ENCODE measurements at places on chromosomes 4 and X.

GRCh38 chr4:66284991-66285451 lies 614.7 kb upstream of the EPHA5 start:
- no peak for DNase-seq

DNA sequence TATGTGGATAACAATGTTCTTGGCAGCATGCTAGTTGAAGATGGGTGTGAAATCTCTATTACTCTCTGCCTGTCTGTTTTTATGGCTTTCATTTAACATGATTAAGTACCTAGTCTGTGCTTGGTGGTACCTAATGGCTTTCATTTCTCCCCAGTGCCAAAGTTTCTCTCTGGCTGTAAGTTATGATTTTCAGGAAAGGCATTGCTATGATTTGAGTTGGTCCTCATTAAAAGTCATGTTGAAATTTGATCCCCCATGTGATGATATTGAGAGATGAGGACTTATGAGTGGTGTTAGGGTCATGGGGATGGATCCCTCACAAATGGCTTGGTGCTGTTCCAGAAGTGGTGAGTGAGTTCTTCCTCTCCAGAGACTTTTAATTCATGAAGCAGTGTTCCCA lies 162.4 kb upstream of the IL15 start:
- DNase-seq, result no peak

DNA sequence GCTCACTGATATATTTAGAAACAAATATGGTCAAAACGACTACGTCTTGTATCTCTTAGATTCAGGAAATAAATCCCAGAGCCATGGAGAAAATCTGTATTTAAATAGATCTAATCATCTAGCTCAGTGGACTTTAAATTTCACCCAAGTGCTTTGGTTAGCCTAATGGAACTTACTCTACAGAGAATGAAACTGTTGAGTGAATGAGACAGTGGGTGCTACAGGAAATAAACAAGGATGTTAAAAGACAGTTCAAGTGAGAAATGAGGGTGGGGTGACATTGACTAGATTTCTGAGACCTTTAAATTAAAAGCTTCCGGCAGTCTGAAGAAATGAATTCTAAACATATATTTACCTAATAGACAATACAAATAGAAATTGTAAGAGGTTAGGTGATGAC lies 2197.0 kb downstream of the ARAP2 start:
- no peak for DNase-seq

- DNase-seq, result no peak
Measured at GRCh38 chr4:83582289-83582785, 46.4 kb downstream of the GPAT3 start.

- DNase-seq, result no peak
Measured at GRCh38 chr4:57100979-57101651, 9.1 kb downstream of the IGFBP7 start.

- no peak for DNase-seq
Measured at GRCh38 chr4:111992351-111993168, 152.7 kb upstream of the FAM241A start.

GRCh38 chrX:10240918-10241317 lies 84.1 kb downstream of the CLCN4 start:
- no peak for DNase-seq

DNA sequence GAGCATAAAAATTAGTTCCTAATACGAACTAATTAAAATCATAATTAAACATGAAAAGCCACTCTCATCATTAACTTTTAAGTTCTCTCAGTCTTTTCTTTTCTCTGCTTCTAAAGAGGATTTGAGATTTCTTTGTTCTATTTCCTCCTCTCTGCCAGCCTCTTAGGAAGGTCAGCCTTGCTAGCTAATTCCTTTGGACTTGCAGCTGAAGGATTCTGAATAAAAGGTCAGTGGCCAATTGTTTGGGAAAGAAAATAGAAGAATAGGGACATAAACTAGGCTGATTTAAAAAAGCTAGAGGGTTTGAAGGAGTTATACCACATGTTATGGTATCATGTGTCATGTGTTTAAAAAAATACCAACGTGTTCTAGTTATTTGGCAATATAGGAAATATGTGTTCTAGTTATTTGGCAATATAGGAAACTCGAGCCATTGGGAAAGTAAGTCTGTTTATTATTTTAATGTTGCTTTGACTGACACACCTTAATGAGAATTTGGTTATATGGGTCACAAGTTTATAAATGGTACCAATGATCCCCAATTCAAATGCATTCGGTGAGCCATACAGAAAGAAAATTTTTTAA lies 1668.7 kb upstream of the PCDH7 start:
- DNase-seq, result no peak

DNA sequence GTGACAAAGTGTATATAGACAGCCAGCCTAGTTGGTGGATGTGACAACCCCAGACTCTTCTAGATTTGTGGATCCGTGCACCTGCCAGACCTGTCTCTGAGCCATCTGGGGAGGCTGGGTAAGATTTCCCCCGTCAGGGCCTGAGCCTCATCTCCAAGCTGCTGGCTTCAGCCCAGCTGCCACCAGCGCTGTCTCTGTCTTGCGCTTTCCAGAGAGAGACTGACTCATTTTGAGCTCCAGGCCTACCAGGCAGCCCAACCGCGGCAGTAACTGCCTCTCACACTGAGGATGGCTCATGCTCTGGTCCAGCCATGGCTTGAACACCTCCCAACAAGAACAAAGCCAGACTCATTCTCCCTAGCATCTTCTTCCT lies 26.4 kb downstream of the NOP14 start:
- DNase-seq, result peak; percentile 47

- DNase-seq, result no peak
Measured at GRCh38 chr4:113483131-113483530, 278.4 kb downstream of the CAMK2D start.

GRCh38 chrX:13094828-13095341 lies 50.5 kb upstream of the FAM9C start:
- DNase-seq, result no peak

DNA sequence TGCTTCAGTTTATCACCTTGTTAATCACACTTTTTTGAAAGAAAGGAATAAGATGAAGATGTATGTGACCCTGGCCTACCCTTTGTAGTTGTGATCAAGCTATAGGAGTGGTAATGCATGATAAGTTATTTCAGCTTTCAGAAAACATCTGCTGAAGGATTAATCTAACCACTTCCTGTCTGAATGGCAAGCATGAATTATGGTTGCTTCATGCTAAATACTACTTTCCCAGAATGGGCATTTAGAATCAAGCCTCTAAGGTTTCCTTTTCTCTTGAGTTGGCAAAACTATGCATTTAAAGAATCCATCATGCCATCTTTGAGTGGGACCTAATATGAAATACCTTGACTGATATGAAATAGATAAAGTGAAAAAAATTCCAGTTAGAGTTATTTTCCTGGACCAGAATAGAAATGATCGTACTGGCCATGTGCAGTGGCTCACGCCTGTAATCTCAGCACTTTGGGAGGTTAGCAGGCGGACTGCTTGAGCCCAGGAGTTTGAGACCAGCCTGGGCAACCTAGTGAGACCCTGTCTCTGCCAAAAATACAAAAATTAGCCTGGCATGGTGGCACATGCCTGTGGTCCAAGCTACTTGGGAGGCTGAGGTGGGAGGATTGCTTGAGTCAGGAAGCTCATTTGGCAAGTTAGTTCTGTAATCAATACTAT lies 59.1 kb downstream of the ANXA3 start:
- peak; percentile 17 for DNase-seq

DNA sequence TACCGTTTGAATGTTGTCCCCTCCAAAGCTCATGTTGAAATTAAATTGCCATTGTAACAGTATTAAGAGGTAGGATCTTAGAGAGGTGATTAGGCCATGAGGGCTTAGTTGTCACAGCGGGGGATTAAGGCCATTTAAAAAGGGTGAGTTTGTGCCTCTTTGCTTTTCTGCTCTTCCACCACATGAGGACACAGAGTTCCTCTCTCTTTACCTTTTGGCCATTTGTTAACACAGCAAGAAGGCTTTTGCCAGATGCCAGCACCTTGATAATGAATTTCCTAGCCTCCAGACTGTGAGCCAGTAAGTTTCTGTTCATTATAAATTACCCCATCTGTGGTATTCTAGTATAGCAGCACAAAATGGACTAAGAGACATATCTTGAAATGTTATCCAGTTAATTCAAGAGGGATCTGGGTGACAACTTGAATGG lies 7.8 kb upstream of the HERC3 start:
- DNase-seq, result no peak

DNA sequence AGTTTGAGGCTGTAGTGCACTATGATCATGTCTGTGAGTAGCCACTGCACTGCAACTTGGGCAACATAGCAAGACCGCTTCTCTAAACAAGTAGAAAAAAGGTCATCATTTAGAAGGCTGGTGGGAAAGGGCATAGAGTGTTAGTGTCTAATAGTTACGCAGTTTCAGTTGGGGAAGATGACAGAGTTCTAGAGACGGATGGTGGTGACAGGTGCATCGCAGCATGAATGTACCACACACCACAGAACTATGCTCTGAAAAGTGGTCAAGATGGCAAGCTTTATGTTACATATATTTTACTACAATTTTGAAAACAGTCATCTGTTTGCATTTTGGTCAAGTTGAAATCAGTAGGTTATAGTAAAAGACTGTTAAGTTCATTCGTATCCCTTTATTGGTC lies 23.7 kb upstream of the CLDN34 start:
- DNase-seq, result no peak

GRCh38 chr4:39620551-39621313 lies 17.9 kb downstream of the SMIM14 start:
- no peak for DNase-seq

GRCh38 chr4:95358421-95358820 lies 190.4 kb downstream of the UNC5C start:
- DNase-seq, result no peak

DNA sequence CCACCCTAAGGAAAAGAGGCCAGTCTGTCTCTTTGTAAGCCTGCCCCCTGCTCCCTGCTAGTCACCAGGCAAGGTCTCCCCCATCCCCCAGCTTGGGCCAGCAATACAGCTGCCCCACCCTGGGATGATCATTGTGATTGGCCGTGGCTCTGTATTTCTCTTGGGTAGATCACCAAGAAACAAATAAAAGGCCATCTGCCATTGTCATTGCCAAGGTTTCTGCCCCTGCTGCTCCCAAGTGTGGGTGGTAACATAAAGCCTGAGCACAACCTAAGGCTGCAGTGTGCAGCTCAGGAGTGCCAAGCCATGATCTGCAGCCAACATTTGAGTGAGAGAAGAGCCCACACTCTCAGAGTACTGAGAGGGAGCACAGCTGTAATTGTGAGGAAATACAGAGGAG lies 241.0 kb upstream of the POF1B start:
- DNase-seq, result no peak

DNA sequence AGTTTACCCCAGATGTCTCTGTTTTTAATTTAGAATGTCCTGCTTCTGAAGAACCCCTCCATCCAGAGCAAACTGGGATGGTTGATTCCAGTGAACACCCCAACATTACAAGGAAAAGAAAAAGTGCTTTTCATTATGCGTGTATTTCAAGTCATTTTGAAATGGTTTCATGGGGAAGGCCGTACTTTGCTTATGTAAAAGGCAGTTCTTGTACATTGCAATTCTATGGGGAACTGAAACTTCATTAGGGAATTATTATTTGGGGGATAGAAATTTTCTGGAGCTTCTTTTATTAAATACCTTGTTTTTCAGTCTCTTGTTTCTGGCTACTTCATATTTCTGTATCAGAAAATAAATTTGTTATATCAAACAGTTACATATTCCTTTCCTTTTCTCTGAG lies 96.9 kb upstream of the ZNF518B start:
- DNase-seq, result no peak

DNA sequence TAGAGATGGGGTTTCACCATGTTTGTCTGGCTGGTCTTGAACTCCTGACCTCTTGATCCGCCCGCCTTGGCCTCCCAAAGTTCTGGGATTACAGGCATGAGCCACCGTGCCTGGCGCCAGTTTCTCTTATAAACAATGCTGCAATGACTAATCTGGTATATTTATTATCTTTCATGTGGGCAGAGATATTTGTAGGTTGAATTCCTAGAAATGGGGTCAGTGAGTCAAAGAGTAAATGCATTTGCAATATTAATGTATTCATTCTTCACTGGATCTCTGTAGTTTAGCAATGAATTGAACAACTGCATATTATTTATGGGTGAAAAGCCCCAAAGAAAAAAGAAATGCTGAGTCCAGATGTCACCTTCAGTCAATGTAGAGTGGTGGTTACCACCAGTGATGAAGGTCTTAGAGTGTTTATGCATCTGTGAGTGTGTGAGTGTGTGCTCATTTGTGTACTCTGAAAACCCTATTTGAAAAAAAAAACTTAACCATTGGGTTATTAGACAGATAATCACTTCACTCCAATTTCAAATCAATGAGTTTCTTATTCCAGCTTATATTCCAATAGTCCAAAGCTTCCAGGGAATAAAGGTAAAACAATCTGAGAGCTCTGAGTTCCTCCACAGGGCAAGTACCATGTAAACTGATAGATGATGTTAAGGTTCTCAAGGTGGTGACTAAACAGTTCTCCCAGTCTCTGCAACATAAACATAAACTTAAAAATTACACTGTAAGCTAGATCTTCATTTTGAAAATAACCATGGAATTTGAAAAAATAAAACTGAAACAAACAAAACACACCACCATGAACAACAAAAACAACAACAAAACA lies 22.6 kb upstream of the CD38 start:
- no peak for DNase-seq

DNA sequence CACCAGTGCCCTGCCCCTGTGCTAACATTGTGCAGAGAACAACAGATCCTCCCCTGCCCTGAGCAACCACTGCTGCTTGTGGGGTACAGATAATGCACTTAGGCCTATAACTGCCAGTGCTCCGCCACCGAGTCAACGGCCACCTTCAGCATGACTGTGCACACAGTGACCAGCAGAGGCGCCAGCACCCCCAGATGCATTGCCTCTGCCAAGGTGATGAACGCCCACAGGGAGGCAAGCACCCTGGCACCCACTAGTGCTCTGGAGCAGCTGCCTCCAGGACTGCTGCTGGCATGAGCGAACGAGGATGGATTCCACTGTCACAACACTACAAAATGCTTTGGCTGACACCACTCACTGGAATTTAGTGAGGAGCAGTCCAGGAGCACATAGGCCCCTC lies 38.2 kb downstream of the SPIN2B start:
- DNase-seq, result no peak

All from HL-60 (cell line).